ENCODE measurements at places on chromosomes 16 and 17.
A peak's percentile ranks its signal among the peaks of the same experiment; 100 is the strongest.

DNA sequence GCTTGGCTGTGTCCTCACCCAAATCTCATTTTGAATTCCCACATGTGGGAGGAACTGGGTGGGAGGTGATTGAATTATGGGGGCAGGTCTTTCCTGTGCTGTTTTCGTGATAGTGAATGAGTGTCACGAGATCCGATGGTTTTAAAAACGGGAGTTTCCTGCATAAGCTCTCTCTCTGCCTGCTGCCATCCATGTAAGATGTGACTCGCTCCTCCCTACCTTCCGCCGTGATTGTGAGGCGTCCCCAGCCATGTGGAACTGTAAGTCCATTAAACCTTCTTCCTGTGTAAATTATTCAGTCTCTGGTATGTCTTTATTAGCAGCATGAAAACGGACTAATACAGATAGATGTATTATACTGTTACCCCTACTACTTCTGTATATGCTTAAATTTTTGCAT, 3.6 kb downstream of the SPATA33 start:
- no peak for DNase-seq

- DNase-seq = peak; percentile 92
Observed at GRCh38 chr17:4806777-4807604, at the start of gene PLD2. TSS of gene PLD2 (plus strand) at chr17:4807152. CDS start at chr17:4807773, 621 bp downstream.

DNA sequence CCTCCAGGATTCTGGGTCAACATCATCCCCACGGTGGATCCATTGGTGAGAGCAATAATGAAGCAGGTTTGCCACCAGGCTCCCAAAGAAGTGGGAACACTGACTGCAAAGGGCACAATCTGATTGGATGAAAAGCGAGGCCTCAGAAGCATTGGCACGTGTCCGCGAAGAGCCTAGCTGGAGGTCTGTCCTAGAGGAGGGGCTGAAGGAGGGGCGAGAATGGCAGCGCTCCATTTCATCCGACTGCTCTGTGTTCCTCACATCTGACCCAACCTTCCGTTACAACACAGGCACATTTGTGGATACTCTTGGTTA, 79.9 kb downstream of the MRC2 start:
- no peak for DNase-seq

DNA sequence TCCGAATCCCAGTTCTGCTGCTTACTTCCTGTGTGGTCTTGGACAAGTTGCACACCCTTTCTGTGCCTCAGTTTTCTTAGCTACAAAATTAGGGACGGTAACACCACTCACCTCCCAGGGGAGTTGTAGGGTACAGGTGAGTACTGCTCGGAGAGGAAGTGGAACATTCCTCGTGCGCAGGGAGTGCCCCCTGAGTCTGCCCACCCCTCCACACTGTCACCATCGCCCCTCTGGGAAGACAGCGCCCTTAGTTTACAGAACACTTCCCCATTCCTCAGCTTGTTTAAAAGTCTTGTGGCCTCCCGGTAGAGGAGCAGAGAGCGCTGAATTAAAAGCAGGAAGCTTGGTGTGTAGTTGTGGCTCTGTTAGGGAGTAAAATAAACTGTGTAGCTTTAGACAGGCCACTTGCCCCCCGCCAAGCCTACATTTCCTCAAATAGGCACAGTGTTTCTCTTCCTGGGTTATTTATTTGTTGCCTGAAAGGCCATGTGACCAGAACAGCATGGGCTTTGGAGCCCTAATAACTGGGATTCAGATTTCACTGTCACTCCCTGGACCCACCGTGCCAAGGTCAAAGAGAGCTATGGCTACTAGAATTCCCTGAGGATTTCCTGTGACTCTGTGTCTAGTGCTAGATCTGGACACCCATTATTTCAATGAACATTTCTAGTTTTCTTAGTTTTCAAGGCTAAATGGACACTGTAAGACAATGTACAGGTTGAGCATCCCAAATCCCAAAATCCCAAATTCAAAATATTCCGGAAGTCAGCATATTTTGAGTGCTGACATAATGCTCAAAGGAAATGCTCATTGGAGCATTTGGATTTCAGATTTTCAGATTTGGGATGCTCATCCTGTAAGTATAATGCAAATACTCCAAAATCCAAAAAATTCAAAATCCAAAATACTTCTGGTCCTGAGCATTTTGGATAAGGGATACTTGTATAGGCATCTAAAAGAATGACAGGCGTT, 372.5 kb downstream of the SNX29 start:
- DNase-seq = no peak

- DNase-seq = no peak
Observed at GRCh38 chr16:79826732-79827475, 226.4 kb upstream of the MAF start.

- DNase-seq = no peak
Observed at GRCh38 chr16:10858203-10858602, 18.8 kb upstream of the CIITA start.

DNA sequence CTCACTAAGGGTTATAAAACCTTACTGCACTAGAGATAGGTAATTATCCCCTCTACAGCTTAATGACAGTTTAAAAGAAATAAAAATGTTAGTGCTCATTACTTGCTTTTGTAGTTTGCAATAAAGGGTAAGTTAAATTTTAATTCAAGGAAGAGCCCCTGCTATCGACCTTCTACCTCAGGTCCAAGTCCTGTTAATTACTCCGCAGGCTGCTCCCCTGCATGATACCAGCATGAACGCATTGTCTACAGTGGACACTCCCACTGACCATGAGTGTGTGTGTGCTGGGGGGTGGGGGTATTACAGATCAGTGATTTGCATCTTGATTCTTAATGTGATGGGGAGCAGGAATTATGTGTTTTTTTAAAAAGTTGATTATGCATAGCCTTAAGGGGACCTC, 103.1 kb downstream of the AATF start:
- DNase-seq = no peak

- no peak for DNase-seq
Observed at GRCh38 chr16:2319606-2320005, 20.9 kb downstream of the ABCA3 start.

DNA sequence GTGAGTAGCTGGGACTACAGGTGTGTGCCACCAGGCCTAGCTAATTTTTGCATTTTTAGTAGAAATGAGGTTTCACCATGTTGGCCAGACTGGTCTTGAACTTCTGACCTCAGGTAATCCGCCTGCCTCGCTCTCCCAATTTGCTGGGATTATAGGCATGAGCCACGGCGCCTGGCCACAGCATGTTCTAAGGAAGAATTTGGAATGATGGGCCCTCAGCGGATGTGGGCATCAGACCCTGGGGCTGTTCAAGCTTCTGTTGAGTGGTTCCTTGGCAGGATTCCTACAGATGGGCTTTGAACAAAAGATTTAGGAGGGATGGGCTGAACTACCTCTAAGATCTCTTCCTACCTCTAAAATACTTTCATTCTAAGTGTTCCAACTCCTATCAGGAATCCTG, 4.1 kb downstream of the PRPSAP2 start:
- DNase-seq = no peak

DNA sequence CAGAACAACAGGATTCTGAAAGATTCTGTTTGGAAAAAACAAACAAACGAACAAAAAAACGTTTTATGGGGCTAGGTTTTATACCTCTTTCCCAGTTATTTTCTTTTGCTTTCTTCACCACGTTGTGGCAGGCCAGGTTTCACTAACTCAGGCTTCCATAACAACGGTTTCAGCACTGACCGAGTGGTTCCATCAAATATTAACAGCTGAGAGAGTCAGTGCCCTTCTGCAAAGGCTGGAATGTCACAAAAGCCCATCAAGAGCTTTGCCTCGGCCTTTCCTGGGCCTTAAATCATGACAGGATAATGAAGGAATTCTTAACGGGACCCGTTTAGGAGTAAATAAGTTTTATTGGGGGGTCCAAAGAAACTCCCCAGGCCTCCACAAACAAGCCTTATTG, 34.2 kb downstream of the MPHOSPH6 start:
- no peak for DNase-seq

- DNase-seq = no peak
Observed at GRCh38 chr16:61957075-61957855, 79.0 kb downstream of the CDH8 start.

GRCh38 chr16:2151188-2152091, 3.0 kb downstream of the RAB26 start:
- DNase-seq = peak; percentile 59

DNA sequence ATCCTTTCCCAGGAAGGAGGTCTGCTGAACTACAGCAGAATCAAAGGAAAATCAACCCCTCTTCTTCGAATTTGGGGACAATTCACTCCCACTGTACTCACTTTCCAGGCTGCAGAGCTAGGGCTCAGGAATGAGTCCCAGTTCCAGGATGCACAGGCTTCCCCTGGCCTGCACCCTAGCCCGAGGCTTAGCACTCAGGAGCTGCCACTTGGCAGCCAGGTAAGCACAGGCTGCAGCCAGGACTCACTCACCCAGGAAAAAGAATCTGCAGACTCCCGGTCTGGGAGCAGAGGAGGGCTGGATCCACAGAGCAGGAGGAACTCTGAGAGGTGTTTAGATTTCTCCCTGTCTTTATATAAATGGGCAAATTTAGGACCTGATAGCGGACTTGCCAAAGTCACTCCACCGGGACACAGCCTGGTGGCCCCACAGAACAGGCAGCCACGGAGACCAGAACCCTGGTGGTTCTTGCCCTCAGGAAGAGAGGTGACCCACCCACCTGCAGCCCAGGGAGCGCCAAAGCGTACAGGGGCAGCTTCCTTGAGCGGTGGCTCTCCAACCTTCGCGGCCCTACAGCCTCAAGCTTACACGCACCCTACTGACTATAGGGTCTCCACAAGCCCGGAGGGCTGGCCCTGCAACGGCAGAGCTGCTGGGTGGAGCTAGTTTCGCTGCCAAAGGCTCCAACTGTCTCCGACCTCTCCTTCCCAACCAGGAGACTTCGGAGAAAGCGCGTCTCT, 4.8 kb downstream of the CBLN1 start:
- no peak for DNase-seq

DNA sequence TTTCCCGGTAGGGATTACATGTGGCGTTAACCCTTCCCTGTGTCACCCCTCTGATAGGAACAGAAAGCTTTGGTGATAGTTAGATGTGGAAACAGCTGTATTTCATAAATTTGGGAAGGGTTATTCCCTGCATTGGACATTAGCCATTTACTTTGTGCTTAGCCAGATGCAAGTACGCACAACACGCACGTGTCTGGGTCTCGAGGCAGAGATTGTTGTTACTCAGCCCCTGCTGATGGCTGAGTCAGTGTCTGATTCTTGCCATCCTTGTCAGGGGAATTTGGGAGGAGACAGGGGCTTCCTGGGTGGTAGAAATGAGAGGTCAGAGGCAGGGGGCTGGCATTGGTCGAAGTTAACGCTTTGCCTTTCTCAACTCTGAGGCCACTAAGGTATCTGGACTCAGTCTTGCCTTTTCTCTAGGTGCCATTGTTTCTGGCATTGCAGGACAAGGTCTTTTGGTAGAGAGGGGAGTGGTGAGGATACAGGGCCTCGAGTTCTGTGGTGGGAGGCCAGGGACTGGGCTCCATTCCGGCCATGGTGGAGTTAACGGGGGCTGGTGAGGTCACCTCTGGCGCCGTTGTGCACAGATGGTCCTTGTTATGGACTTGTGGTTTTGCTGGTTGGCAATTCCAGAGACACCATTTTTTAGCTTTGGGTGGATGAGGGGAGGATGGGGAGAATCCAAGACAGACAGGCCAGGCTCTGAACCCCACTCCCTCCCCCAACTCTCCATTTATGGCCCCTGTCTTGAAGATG, 8.2 kb downstream of the MMP2 start:
- DNase-seq = no peak

- no peak for DNase-seq
Observed at GRCh38 chr16:56985288-56985961, 3.9 kb upstream of the NLRC5 start.

DNA sequence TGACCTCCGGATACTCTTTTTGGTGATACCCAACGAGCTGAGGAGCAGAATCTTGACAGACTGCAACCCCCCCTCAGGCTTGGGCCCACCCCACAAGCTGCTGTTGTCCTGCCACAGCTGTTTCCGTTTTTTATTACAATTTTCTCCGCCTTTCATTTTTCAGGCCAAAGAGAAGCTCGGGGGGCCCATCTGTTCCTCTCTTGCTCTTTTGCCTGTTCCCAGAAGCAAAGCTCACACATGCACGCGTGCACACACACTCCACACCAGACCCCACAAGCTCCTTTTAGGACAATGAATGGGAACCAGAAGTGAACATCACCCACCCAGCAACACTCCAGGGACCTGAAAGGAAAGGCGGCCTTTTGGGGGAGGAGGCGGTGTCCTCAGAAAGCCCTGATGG, 16.3 kb downstream of the SOX9 start:
- no peak for DNase-seq
